ENCODE measurements at places on chromosomes 11 and 22.

GRCh38 chr11:19183646-19184045 is 18.1 kb downstream of the CSRP3 start:
- DNase-seq: no peak

DNA sequence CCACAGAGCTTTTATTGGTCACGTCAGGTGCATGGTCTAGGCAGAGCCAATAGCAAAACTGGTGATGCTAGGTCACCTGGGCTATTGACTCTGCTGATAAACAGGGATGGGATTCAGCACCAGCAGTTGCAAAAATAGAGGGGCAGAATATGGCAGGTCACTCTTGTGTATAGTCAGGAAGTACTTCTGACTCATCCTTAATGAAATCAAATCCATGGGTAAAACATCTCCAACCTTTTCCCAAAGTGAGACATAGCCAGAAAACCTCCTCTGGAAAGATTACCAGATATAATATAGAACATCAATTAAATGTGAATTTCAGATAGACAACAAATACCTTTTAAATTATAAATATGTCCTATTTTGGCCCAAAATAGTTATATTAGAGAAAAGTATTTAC is 383.2 kb downstream of the METTL15 start:
- no peak for DNase-seq

- DNase-seq: no peak
These were observed 29.4 kb upstream of the SORL1 start for GRCh38 chr11:121422675-121423074.

DNA sequence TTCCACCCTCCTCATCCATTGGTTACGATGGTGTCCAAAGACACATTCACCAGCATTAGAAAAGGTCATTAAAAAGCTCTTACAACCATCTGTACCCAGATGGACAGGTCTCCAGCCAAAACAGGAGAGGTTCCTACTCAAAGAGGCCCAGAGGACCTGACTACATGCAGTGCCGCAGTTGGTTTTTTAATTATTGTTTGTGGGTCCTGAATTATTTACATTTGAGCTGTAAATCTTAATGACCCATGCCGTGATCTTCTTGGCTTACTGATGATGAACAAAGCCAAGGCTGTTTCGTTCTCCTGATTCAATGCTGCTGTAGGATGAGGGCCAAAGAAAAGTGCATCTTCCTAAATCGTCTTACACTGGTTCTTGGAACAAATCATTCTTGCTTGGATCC is 83.7 kb downstream of the CADM1 start:
- DNase-seq: no peak

- no peak for DNase-seq
These were observed 250.7 kb downstream of the LUZP2 start for GRCh38 chr11:24747275-24748251.

DNA sequence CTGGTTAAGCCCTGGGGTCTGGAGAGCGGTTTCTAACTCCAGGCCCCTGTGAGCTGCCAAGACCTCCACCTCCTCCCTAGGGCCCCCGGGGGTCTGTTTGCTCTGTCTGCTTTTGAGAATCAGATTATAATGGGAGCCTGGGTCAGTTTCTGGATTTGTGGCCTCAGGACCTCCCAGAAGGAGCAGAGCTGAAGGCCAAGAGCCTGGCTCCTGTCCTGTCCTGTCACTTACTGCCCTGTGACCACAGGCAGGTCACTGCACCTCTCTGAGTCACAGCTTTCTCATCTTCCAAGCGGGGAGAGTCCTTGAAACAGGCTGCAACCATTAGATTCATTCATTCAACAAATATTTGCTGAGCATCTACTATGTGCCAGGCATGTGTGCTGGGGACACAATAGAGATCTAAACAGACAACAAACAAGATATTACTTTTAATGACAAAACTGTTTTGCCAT is 87.3 kb upstream of the FGF3 start:
- DNase-seq: no peak

- DNase-seq: peak; percentile 65
These were observed 298.3 kb downstream of the ETS1 start for GRCh38 chr11:128289048-128289447.

DNA sequence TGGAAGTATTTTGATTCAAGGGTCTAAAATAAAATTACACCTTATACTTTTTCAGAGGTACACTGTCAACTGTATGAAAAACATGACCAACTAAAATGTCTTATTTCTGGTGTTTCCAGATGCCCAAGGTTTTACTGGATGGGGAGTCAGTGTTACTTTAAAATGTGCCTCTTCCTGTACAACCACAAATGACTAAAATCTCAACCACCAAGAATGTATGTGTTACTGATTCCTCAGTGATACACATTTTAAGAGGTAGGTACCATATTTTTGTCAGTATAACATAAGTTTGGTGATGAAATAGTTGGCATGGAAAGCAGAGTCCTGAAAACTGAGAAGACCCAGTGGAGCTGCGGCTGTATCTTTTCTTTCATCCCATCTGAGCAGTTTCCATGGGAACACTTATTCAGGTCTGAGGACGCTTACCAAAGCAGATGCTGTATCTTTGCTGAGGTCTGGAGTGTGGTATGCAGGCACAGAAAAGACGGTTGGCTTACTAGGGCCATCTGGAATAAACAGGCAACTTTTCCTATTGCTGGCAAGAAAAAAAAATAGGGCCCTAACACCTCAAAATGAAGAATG is 21.2 kb upstream of the TP53AIP1 start:
- no peak for DNase-seq

DNA sequence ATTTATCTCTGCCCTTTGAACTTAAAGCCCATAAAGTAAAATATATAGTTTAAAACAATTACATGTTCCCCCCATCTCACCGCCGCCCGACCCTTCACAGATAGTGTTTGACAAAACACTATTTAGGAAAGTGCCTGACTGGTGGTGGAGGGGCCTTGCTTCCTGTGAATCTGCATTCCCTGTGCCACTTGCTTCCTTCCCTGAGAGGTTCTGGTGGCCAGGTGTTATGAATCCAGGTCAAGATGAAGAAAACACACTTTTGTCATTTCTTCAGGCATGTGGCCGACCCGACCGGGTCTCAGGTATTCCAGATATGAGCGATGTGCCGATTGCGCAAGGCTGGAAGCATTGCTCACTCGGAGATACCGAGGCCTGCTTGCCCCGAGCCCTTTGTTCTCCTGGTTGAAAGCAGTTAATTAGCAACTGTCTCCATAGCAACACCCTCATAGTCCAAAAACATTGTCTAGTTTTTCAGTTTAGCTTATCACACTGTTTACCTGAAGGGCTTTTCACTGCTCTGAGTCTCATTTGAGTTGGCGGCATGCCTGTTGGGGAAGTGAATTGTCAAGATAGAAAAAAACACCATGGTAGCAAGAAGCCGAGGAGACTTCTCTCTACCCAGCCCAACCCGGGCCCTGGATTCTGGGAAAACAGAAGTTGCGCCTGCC is 128.3 kb downstream of the TEAD1 start:
- no peak for DNase-seq

DNA sequence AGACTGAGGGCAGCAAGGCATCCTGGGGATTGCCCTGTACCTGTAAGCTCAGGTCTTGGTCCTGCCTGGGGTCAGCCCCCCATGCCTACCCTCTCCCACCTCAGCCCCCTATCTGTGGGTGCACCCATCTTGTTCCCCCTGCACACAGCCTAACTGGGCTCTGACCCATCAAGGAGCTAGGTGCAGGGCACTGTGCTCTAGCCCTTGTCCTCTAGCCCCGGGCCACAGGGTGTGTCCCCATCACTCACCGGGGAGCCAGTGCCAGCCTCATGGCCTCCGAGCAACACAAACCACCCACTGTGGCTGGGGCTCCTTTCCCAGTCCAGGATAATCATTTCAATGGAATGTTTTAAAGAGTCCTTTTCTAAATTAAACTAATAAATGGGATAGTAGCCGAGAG is 293.9 kb upstream of the PLET1 start:
- DNase-seq: no peak

GRCh38 chr11:93080146-93080759 is 110.8 kb downstream of the MTNR1B start:
- DNase-seq: no peak

DNA sequence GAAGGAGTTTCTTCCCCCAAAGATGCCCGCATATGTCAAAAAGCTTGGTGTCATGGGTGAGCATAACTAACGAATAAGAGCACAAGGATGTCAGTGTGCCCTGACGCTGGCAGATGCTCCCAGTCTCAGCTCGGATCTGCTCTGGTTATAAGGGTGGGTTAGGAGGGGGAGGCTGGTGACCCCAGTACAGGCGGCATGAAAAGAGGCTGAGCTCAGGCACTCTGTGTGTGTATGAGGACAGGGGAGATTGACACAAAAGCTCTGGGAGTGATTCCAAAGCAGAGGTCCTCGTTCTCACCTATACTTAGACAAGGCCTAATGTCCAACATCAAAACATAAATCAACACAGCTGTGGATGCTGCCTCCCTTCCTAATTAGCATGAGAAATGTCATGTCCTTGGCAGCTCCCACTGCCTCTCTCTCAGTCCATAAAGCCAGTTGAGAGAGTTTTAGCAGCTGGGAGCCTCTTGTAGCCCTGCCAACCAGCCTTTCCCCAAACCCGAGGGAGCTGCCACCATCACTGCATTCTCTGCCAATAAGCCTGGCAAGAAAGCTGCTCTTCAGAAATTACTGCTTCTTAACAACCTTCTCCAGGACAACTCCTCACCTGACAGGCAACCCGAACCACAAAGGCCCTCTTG is 59.8 kb downstream of the SC5D start:
- no peak for DNase-seq

- no peak for DNase-seq
These were observed 796 bp downstream of the MYOD1 start for GRCh38 chr11:17719938-17720795.

DNA sequence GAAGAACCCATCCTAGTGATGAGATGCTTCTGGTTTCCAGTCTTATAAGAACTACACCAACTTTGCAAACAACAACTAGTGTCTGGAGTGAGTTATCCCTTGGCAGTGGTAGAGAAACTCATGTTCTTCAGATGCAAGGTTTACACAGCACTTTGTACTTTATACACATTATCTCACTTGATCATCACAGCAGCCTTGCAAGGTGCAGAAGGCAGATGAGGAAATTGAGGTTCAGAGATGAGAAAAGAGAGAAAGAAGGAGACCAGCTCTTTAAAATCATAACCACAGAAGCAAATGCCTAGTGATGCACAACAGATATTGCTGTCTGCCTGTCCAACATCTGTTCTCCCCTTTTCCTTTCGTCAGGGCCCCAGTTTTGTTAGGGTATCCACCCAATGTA is 16.7 kb upstream of the CD44 start:
- DNase-seq: peak; percentile 54

DNA sequence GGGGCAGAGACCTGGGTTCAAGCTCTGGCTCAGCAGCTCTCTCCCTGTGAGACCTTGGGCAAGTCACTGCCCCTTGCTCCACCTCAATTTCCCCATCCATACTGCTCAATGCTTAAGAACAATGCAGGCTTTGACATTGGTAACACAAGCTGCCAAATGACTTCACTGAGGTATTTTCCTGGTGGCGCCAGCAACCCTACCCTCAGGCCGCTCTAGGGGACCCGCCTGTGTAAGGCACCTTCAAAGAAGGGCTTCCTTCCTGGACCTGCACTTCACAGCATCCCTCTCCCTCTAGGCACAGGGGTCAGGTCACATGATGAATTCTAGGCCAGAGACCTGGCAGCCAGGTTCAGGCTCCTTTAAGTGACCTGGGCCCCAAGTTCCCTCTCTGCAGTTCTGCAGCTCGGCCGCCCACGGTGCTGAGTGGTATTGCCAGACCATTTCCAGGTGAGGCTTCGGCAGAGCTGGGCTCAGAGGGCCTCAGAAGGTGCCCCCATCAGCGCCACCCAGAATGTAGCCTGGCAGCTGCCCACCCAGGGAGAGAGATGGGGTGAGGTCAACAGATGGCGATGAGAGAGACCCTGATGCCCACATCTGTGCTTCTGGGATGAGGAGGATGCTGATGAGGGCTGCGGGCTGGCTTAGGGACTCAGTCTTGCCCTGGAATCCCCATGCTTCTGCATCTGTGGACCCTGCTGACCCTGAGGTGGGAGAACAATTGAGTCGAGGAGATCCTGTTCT is 4.5 kb downstream of the WNT11 start:
- DNase-seq: no peak

- no peak for DNase-seq
These were observed 225.5 kb upstream of the BLID start for GRCh38 chr11:122341477-122341876.

- no peak for DNase-seq
These were observed 77.4 kb upstream of the BIRC3 start for GRCh38 chr11:102239911-102240310.

GRCh38 chr11:24543771-24544170 is 46.9 kb downstream of the LUZP2 start:
- DNase-seq: no peak

GRCh38 chr11:94544646-94545263 is 1.0 kb downstream of the FUT4 start:
- no peak for DNase-seq
